ENCODE measurements at places on chromosomes 5 and 9.

- DNase-seq, result peak; percentile 60
Observed at GRCh38 chr9:112487008-112487798, 576 bp downstream of the KIAA1958 start.

DNA sequence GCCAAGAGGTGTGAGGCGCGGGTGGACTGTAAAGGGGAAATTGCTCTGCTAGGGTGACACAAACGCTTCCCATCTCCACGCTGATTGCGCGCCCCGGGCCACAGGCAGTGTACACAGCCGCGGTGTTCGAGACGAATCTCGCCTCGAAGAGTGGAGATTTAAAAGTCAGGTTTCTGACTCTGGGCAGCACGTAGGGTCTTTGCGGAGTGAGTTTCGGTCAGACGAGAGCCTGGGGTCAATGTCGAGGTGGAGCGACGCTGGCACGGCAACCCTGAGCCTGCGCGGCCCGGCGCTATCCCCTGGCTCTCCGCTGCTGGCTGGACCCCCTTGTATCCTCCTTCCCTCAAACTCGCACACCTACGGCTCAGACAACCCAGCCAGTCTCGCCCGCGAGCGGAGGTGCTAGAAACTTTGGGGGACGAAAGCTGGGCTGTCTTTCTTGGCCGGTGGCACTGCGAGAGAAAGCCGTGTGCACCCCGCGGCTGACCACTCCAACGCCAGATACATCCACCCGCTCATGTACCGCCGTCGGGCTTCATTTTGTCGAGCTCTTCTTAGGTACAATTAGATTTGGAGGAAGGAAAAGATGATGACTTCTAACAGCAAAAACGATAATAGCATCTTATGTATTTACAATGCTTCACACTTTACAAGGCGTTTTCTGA lies 5.4 kb upstream of the FOXB2 start:
- DNase-seq, result no peak

- no peak for DNase-seq
Observed at GRCh38 chr5:172523146-172523745, 68.9 kb upstream of the SH3PXD2B start.

GRCh38 chr9:24479361-24480059 lies 66.2 kb downstream of the IZUMO3 start:
- no peak for DNase-seq

GRCh38 chr9:22103685-22104575 lies 94.8 kb upstream of the CDKN2B start:
- DNase-seq, result no peak

- DNase-seq, result no peak
Observed at GRCh38 chr9:114396558-114397218, 8.9 kb upstream of the AKNA start.

DNA sequence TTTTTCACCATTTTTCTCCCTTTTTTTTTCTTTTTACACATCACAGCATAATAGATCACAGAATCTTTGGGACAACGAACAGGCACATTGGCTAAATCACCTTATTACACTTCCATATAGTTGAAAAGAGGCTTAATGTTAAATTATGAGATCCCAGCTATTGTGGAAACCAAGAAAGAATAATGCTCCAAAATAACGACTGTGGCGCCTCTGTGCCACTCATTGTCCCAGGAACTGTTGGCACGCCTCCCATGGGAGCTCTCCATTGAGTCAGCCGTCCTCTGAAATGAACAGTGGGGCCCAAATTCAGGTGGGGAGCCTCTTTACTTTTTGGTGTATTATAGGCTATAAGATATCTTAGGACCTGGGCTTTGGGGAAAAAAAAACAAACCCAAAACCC lies 82.2 kb upstream of the NFIB start:
- DNase-seq, result no peak

GRCh38 chr5:141094481-141095262 lies at the start of gene PCDHB2:
Gene PCDHB2, plus strand, starts transcription at chr5:141094615. Its CDS starts 176 bp downstream, at chr5:141094791.
- DNase-seq, result no peak

GRCh38 chr5:97078958-97079743 lies 63.3 kb downstream of the LIX1 start:
- no peak for DNase-seq

DNA sequence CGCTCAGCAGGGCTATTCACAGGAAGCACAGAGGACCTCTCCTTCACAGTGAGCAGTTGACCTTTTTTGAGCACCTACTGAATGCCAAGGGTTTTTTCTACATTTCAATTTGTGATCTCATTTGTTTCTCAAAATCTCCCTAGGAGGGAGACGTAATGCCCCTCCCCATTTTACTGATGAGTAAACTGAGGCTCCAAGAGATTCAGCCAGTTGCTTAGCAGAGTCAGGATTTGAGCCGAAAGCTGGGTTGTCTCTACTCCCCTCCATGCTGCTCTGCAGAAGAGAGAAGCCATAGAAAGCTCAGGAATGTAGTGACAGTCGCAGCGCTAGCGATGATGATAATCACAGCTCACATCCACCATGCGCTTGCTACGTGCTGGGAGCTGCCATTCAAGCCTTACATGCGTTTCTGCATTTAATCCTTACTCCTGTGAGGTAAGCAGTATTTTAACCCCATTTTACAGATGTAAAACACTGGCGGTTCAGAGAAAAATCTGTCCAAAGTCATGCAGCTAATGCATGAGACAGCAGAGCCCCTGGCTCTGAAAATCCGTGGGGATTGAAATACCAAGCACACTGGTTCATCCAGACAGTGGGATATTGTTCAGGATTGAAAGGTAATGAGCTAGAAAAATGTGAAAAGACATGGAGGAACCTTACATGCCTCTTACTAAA lies 33.8 kb downstream of the ERGIC1 start:
- no peak for DNase-seq

- no peak for DNase-seq
Observed at GRCh38 chr9:82031538-82032280, 43.1 kb downstream of the SPATA31D1 start.

DNA sequence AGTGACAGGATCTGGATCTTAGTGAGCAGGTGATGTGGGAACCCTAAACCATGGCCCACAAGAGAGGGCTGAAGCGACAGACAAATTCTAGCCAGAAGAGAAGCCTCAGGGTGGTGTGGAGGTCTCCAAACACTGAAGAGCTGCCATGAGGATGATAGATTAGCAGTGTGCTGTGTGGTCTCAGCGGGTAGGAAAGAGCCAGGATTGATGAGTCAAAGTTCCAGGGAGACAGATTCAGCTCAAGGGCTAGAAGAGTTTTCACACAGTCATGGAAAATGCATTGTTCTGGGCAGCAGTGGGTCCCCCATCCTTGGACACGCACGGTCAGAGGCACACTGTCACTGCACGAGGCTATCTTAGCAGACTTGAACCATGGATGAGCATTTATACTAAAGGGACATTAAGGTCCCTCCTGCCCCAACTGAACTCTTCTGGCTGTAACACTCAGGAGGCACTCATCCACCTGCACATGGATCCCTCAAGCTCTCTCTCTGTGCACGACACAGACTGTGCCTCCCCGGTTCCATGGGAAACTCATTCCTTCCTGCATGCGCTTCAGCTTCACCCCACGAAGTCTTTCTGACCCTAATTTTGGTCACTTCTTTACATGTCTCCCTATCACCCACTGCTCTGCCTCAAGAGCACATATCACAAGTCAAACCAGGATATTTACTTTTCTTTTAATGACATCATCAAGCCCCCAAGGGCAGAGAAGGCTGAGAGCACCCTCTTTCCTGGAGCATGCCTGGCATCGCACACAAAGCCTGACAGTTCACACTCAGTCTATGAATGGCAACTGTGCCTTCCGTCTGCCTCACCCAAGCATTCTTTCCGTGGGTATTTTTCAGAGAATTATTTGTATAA lies 84.8 kb downstream of the TLE1 start:
- no peak for DNase-seq

DNA sequence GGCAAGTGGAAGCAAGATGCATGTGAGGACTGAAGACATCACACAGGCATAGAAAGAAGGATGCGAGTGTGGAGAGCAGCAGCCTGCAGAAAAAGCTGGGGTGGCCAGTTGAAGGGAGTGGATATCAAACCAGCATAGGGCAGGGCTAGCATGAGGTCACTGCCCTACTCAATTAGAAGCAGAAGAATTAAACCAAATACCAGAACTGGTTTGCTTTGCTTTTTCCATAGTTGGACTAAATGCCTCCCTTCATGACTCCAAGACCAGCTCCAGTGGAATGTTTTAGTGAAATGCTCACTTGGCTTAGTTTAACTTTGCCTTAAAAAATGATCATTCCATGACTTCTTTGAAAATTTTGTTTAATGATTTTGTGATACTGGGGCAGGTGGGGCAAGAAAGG lies 45.8 kb downstream of the TMEM167A start:
- DNase-seq, result no peak

GRCh38 chr5:116480894-116481510 lies 93.6 kb downstream of the SEMA6A start:
- DNase-seq, result no peak

DNA sequence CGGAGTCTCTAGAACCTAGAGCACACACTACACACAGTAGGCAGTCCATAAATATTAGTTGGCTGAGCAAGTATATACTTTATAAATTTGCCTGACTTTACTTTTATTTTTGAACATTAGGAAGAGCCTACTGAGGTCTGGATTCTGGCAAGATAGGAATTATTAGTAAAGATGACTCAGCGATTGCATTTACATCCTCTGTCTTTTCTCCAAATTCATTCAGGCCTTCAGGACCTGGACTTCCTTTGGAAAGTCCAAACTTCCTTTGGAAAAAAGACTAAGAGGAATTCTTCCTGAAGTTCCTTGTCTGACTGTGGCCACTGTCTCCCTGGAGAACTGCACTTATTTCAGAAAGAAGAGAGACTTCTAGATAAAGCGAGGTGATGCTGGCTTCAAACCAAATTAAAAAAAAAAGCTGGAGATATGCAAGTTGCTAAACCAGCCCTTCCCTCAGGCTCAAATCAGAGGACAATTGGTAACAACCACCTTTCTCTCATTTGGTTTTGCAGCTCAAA lies 251.3 kb downstream of the GAS1 start:
- DNase-seq, result no peak

- no peak for DNase-seq
Observed at GRCh38 chr5:9924614-9925013, 294.5 kb upstream of the TAS2R1 start.

GRCh38 chr5:130616161-130616560 lies 548.9 kb downstream of the HINT1 start:
- no peak for DNase-seq

- DNase-seq, result no peak
Observed at GRCh38 chr9:5430912-5431311, 6.8 kb downstream of the PLGRKT start.

GRCh38 chr9:2263665-2264064 lies 248.5 kb downstream of the SMARCA2 start:
- no peak for DNase-seq

- peak; percentile 25 for DNase-seq
Observed at GRCh38 chr5:75023368-75024159, 28.8 kb downstream of the GCNT4 start.

DNA sequence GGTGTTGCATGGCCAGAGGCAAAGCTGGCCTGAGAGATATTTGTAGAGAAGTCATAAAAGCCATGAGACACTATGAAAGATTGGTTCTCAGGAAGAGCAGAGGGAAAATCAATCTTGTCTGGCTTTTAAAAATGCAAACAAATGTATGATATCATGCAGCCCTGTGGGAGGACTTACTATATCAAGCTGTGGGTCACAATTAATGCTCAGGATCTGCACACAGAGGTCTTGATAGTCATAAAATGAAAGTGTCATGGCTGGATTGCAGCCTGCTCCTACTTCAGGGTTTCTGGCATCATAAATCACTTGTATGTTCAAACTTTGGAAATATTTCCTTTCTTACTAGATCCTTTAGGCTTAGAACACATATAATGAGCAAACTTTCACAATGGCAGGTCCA lies 151.5 kb downstream of the SEMA6A start:
- no peak for DNase-seq

DNA sequence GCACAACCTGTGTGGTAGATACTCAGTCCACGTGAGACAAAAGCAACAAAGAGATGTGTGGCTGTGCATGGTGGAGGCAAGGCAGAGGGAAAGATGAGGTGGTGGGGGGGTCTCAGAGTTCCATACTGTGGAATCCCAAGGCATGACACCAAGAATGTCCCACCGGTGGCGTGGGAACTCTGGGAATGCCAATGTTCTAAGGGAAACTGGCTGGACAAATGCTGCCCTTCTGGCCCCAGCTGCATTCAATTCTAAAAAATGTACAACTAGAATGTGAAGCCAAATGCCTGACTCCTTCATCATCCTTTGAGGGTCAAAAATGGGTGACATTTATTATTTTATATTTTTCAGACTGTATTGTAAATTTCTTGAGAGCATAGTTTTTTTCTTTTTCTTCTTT lies 58.2 kb upstream of the EQTN start:
- DNase-seq, result no peak

DNA sequence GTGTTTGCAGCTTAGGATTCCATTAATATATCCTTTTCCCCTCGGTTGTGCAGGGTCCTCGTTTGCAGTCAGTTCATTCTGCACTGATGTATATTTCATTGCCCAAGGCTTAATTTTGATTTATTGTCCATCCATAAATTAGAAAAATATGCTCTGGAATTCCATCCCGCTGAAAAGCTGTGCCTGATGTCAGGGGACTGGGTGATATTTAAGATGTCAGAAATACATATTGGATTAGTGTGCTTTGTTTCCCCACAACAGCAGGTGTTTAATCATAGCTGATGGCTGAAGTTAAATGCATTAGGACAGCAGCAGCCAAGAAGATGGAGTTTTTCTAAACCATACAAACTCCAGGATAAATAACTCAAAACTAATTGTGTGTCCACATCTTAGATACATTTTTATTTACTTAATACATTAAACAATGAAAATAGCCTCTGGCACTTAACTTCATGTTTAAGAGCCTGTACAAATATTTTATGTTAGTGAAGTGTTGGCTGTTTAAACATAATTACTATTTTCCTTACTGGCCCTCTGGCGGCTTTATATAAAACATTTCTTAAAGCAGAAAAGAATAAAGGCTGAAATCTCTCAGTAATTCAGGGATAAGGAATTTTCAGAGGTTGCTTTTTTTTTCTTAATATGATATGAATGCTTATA lies 170.4 kb upstream of the TBCA start:
- DNase-seq, result no peak
